NCI-H1694 treated with DMSO at 0.1 percent for 48 hours (cell line): ENCODE measurements at places on chromosomes 12 and 14.
A peak's percentile ranks its signal among the peaks of the same experiment; 100 is the strongest.

- no peak for DNase-seq
These were observed 272.1 kb downstream of the CEP128 start for GRCh38 chr14:80669426-80669825.

GRCh38 chr12:58099476-58099875 is 158.1 kb downstream of the ATP23 start:
- DNase-seq: no peak

- no peak for DNase-seq
These were observed 121.4 kb downstream of the AACS start for GRCh38 chr12:125186471-125187147.

GRCh38 chr12:79546466-79547043 is 144.2 kb downstream of the PAWR start:
- DNase-seq: no peak

GRCh38 chr12:82756303-82756702 is 69.6 kb downstream of the TMTC2 start:
- DNase-seq: no peak

- no peak for DNase-seq
These were observed 326.9 kb upstream of the SFSWAP start for GRCh38 chr12:131383741-131384543.

- no peak for DNase-seq
These were observed 86.7 kb downstream of the BCL2L14 start for GRCh38 chr12:12157424-12157823.

DNA sequence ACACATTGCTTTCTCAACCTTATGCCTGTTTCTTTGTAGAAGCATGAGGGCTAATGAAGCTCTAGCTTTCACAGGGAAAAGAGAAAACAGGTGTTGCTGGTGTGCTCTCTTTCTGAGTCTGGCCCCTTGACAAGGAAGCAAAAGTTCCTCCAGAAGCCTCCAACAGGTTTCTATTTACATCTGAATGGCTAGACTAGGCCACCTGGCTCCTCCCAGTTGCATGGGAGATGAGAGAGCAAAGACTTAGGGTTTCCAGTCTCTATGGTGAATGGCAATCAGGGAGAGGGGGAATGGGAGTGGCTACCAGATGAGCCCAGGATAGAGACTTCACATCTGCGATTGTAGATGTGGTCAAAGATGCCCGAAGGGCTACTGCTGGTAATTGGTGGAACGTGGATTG is 138.1 kb upstream of the PLXNC1 start:
- no peak for DNase-seq

DNA sequence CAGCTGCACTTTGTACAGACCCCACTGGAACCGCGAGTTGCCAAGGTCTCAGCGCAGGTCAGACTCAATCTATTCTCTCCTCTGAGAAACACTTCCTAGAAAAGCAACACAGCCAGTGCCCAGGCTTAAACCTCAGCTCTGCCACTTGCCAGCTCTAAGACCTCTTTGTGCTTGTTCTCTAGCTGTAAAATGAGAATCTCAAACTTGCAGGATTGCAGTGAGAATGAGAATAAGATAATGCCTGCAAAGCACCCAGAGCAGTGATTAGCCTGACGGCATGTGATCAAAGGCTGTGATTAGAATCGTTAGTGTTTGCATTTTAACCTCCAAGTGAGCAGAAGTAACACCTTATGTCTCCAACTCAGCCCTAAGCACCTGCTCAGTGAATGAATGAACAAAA is 21.3 kb downstream of the ANO2 start:
- DNase-seq: no peak

GRCh38 chr12:4270016-4270830 is 3.3 kb upstream of the CCND2 start:
- DNase-seq: no peak

DNA sequence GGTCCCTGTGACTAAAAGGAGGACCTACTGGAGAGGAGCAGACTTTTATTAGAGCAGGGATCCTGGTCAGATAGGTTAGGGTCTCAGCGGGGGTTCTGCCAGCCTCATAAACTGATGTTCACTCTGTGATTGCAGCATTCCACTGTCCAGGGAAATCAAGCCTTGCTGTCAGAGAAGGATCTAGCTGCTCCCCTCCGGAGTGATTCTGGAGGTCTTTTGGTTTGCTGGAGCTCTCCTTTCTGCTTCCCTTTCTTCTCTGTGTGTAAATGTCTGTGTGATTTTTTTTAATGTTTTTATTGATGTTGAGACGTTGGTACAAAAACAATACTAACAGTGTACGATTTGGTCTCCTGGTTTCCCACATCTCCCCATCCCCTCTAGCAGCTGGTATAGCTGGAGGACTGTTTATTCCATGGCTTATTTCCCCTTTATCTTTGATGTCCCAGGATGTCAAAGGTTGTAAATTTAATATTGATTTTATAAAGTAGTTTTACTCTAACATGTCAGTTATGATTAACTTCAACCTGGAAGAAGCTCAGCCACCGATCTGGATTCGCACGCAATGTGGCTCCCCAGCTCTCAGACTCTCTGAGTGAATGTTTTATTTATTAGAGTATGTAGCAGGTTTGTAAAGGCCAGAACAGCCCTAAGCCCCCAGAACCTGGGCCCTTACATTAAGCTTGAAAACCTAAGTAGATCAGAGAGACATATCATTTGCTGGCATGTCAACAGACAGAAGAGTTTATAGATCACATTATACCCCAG is 202.3 kb upstream of the G2E3 start:
- DNase-seq: no peak

- no peak for DNase-seq
These were observed 23.2 kb downstream of the RAP1B start for GRCh38 chr12:68633614-68634558.

GRCh38 chr14:96002498-96002884 is 36.7 kb upstream of the C14orf132 start:
- DNase-seq: no peak

GRCh38 chr14:105010891-105011291 is 10.0 kb downstream of the CDCA4 start:
- DNase-seq: no peak

GRCh38 chr12:132281038-132281437 is 48.4 kb downstream of the GALNT9 start:
- DNase-seq: no peak

DNA sequence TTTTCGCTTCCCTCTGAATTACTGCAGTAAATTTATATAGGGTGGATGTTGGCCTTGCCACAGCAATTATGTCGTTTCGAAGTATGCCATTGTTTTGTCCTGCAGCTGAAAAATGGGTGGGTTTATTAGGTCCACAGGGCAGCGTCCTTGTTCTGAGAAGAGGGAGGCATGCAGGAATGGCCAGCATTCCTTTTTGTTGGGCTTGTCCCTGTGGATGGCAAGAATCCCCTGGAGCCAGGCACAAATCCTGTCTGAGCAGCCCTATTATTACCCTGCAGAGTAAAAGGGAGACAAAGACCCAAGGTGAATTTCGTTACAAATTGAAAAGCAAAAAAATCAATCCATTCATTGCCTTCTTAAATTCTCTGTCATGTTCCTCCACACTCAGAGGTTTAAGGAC is 88.1 kb downstream of the CHST11 start:
- no peak for DNase-seq

DNA sequence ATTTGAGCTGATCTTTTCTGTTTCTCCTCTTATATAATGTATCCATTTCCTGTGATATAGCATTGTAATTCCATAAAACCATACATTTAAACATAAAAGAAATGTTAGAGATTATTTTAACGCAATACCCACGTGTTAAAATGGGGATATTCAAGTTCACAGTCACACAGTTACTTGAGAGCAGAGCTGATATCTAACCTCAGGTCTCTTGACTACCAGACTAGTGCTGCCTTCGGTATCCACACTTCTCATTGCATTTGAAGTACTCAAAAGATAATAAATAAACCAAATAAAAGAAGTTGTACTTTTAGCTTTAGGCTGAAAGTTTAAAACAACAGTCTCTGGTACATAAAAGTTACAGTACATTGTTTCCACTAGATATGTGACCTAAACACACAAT is 2.9 kb downstream of the CLECL1 start:
- no peak for DNase-seq

DNA sequence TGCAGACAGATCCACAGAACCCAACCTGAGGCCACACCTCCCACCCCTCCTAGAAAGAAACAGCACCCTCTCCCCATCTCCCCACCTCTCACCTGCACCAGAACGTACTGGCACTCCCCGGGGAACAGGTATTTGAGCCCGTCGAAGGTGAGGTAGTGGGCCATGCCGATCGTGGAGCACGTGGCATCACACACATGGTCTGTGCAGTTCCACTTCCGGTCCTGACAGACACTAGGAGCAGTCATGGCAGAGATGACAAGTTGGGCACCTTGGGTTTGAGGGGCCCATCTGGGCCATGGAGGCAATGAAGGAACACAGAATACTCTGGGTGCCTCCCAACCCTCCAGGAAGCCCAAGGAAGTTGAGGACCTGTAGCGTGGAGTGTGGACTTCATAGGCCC is 89.5 kb upstream of the ANO2 start:
- no peak for DNase-seq

DNA sequence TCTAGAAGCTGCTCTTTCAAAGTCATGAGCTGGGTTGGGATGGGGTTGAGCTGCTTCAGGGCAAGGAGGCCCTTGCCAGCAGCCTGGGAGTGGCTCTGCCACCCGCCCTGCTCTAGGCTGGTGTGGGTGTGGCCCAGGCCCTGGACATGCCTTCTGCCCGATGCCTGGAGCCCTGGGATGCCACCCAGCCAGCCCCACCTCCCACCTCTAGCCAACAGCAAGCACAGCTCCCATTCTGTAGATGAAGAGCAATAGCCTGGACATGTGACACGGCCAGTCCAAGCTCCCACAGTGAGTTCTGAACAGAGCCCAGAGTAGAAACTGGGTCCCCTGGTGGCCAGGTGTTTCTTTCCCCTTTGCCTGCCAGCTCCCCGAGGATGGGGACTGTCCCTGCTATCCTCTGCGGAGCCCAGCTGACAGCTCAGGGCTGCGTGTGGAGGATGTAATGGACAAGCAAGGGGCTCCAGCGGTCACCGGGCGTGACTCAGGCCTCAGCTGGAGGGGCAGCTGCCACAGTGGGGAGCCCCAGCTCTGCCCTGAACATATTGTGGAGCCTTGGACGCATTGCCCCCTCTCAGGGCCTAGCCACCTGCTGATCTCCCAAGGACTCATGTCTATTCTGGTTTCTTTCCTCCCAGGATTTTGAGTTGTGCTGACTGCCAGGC is 165.2 kb downstream of the TSPAN9 start:
- peak; percentile 53 for DNase-seq

- DNase-seq: no peak
These were observed 32.9 kb downstream of the ADIPOR2 start for GRCh38 chr12:1723721-1724120.

DNA sequence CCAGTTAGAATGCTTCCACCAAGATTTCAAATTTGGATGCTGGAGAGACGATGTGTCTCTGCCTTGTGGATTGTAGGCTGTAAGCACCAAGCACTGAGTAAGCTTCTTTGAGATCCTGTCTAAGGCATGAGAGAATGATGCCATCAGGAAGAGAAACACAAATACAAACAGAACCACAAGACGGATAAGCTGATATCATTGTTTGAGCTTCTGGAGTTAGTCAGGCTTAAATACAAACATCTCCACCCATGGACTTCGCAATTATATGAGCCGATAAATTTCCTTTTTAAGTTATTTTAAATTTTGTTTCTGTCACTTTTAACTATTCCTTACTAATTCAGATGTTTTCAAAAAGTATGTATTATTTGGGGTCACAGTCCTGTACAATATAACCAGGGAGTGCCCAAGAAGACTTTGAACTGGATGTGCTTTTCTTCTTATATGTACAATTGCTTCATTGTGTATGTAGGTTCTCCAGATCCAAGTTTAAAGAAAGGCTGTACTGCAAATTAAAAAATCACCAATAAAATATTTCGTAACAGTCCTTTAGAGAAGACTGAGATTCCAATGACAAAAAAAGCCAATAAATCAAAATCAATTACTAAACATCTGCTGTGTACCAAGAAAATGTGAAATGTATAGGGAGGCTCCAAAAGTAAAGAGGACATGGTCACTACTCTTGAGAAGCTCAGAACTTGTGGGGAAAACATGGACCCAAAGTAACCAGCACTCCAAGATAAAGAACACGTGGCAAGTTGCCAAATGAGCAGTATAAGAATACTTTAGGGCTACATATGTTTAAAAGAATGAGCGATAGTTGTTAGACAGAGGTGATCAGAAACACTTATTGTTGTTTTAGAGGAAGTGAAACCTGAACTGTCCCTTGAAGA is 274.1 kb downstream of the ADAMTS20 start:
- DNase-seq: no peak
